Bronchial epithelial cell (primary cell): ENCODE measurements at places on chromosomes 1 and 21. TPM values are rescaled to one million over a fixed set of nuclear protein-coding genes. Genes with fewer than 3 reads are reported as not detected.

SMYD3 gene
- total RNA-seq = 6.8 and 17.4 TPM in 2 replicates

TMPRSS2 gene
- total RNA-seq = 3.7 and 12.0 TPM in 2 replicates

APOBEC4 gene
- total RNA-seq = not detected in 2 replicates

RNF186 gene
- total RNA-seq = not detected in 2 replicates

TRIM67 gene
- not detected in 2 replicates for total RNA-seq

CD5L gene
- not detected in 2 replicates for total RNA-seq

YARS1 gene
- total RNA-seq = 195 and 234 TPM in 2 replicates

GBP5 gene
- 0.26 and 0.77 TPM in 2 replicates for total RNA-seq

TMEM63A gene
- total RNA-seq = 4.7 and 7.9 TPM in 2 replicates

CHI3L1 gene
- 0.79 and 1.7 TPM in 2 replicates for total RNA-seq

CRTC2 gene
- total RNA-seq = 2.6 and 4.7 TPM in 2 replicates

TPR gene
- 36.6 and 45.2 TPM in 2 replicates for total RNA-seq

MAEL gene
- not detected in 2 replicates for total RNA-seq

CCDC24 gene
- total RNA-seq = 2.6 and 3.7 TPM in 2 replicates

REN gene
- 0.26 TPM in 2 replicates for total RNA-seq

NR1I3 gene
- not detected in 2 replicates for total RNA-seq

CRP gene
- not detected in 2 replicates for total RNA-seq

PYCR2 gene
- 19.5 and 35.3 TPM in 2 replicates for total RNA-seq

CELA3A gene
- not detected in 2 replicates for total RNA-seq

VAV3 gene
- 10.5 and 30.1 TPM in 2 replicates for total RNA-seq

ASTN1 gene
- total RNA-seq = under 0.01 TPM in 1 of 2 replicates, not detected in the other

LCE1C gene
- total RNA-seq = 0.26 TPM in 1 of 2 replicates, not detected in the other

ATP1A4 gene
- not detected in 2 replicates for total RNA-seq

CLEC20A gene
- not detected in 2 replicates for total RNA-seq

WNT4 gene
- 1.1 and 22.1 TPM in 2 replicates for total RNA-seq

IFI44 gene
- total RNA-seq = 0.26 and 0.38 TPM in 2 replicates
